Lower lobe of right lung (tissue), 2 donors: ENCODE measurements at places on chromosomes 12 and 14.

DNA sequence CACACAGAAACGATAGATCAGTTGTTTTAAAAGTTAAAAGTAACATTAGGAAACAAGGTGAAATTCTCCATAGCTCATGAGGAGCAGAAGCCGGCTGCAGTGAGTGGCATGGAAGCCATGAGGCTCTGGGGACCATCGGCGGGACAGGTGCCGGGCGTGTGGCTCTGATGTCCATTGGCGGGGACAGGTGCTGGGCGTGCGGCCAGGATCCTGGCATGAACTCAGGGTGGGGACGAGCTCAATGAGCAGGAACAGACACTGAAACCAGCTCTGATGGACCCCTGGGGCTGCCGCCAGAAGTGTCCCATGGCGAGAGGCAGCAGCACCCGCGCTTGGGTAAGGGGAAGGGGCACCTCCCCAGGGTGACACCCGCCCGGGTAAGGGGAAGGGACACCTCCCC lies 75.1 kb downstream of the NOC4L start:
- H3K27me3 ChIP-seq = peaks cover 20% of the 10 kb centered on the region
- no peak overlapping the region for H3K27ac ChIP-seq
- no peak overlapping the region for H3K4me3 ChIP-seq
- H3K36me3 ChIP-seq = no peaks in the 10 kb centered on the region
- no peak for DNase-seq

- H3K27ac ChIP-seq = no peak overlapping the region
- H3K4me1 ChIP-seq = peaks cover 6% of the 10 kb centered on the region
- H3K36me3 ChIP-seq = no peaks in the 10 kb centered on the region
Measured at GRCh38 chr14:88029500-88029899, 24.6 kb downstream of the GPR65 start.

DNA sequence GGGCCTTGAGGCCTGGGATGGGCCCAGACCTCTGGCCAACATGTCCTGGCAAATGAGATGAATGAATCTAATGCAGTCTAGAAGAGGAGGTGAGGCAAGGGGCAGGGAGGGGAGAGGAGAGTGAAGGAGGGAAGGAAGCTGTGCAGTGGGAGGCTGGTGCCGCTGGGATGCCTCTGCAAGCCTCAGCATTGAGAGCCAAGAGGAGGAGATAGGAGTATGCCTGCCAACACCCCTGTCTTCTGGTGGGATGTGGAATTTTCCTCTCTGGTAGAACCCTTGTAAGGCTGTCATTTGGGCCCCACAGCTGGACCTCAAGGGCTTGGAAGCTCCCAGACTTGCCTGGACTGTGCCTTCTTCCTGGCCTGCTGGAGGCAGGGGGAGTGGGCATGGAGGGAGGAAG lies 21.9 kb downstream of the KRT80 start:
- H3K27me3 ChIP-seq = no peaks in the 10 kb centered on the region
- DNase-seq = no peak
- H3K4me1 ChIP-seq = peaks cover 12% of the 10 kb centered on the region
- no peaks in the 10 kb centered on the region for H3K36me3 ChIP-seq

DNA sequence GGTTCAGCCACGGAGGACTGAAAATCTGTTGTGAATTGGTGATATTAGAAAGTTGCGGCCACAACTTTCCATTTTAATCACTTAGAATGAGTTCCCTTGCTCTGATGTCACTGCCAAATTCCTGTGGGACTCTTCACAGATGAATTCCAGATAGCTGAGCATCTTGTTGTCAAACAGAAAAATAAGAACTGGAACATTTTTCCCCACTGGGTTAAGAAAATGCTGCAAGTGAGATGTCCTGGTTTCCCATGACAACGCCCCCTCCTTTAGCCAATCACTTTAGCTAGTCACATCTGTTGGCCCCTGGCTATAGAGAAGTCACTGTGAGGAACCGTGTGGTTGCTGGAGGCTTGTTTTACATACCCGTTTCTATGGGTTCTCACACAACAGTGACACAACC lies 135.9 kb downstream of the KTN1 start:
- DNase-seq = no peak
- H3K4me3 ChIP-seq = no peak overlapping the region
- H3K27ac ChIP-seq = no peak overlapping the region
- H3K36me3 ChIP-seq = no peaks in the 10 kb centered on the region

GRCh38 chr12:93183940-93184671 lies 193.6 kb upstream of the NUDT4 start:
- H3K36me3 ChIP-seq = no peaks in the 10 kb centered on the region
- peak overlapping the region; percentile 74 for H3K27ac ChIP-seq
- H3K27me3 ChIP-seq = no peaks in the 10 kb centered on the region
- no peak overlapping the region for H3K4me3 ChIP-seq
- no peak for DNase-seq

DNA sequence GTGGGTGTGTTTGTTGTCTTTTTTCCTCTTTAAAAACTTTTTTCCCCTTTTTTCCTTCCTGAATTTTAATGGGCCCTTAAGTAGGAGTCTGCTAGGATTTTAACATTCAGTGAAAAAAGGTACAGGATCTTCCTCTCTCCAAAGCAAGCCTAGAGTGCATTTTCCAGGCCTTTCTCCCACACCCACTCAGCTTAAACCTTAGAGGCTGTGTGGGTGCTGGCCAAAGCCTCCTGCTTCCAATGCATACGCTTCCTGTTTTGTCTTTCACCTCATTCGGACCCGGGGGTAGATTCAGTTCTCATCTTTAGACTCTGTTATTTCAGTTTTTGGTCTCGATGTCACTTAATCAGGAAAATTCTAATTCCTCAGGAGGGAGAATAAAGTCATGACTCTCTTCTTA lies 51.2 kb downstream of the TMEM30B start:
- H3K4me3 ChIP-seq = no peak overlapping the region
- no peak for DNase-seq
- H3K36me3 ChIP-seq = no peaks in the 10 kb centered on the region
- no peak overlapping the region for H3K27ac ChIP-seq

DNA sequence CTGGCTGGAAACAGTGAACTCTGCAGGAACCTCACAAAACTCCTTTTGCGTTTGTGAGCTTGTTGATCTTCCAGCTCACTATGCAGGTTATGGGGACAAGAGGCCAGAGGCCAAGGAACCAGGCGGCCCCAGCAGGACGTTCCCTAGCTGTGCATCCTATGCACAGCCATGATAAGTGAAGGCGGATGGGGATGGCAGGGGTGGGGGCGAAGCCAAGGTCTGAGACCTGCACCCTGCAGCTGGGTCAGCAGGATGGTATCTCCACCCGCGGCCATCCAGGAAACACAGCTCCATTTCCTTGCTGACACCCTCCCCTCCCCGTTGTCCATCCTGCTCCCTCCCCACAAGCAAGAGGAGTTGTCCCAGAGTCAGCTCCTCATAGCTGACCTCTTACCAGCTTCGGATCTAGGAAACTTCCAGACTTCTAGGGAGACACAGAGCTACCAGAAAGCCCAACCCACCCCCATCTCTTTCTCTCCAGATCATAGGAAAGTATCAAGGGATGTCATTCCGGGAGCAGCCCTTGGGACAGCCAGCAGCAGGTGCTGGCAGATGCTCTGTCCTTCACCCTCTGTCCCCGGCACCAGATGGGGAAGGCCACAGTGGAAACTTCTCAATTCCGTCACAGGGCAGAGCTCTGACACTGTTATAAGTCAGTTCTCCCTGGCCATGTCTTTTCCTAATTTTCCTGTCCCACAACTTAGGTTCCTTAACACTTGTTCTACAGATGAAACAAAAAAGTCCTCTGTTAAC lies 9.4 kb downstream of the ZBTB39 start:
- no peak overlapping the region for H3K27ac ChIP-seq
- H3K4me3 ChIP-seq = no peak overlapping the region
- peaks cover 22% of the 10 kb centered on the region for H3K36me3 ChIP-seq

- peak overlapping the region; percentile 43 for H3K27ac ChIP-seq
- peak; percentile 38 for DNase-seq
- H3K4me1 ChIP-seq = peaks cover 67% of the 10 kb centered on the region
- no peaks in the 10 kb centered on the region for H3K36me3 ChIP-seq
Measured at GRCh38 chr14:92519246-92520101, 5.9 kb downstream of the RIN3 start.

GRCh38 chr14:32443890-32444661 lies 115.0 kb downstream of the AKAP6 start:
- H3K4me3 ChIP-seq = no peak overlapping the region
- DNase-seq = no peak
- H3K36me3 ChIP-seq = no peaks in the 10 kb centered on the region

DNA sequence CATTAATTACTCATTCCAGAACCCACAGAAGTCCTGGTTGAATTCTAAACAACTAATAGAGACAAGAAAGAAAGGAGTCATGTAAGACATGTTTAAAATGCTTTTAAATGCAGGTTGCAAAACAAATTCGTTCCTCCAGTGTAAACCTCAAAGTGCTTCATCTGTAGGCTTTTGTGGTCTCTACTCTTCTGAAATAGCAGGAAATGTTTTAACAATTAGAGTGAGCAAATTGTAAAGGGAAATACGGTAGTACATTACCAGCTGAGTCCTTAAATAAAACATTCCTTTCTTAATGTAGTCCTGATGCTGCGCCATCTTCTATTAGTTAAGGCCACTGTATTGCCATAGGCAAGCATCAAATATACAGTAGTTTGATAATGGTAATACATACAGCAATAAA lies 1934.2 kb upstream of the SEL1L start:
- no peak overlapping the region for H3K27ac ChIP-seq
- no peak for DNase-seq
- no peaks in the 10 kb centered on the region for H3K4me1 ChIP-seq
- H3K4me3 ChIP-seq = no peak overlapping the region

GRCh38 chr12:26713885-26714383 lies 119.1 kb downstream of the ITPR2 start:
- no peak overlapping the region for H3K4me3 ChIP-seq
- peaks cover 31% of the 10 kb centered on the region for H3K36me3 ChIP-seq
- no peak overlapping the region for H3K27ac ChIP-seq
- no peaks in the 10 kb centered on the region for H3K27me3 ChIP-seq
- no peaks in the 10 kb centered on the region for H3K4me1 ChIP-seq

DNA sequence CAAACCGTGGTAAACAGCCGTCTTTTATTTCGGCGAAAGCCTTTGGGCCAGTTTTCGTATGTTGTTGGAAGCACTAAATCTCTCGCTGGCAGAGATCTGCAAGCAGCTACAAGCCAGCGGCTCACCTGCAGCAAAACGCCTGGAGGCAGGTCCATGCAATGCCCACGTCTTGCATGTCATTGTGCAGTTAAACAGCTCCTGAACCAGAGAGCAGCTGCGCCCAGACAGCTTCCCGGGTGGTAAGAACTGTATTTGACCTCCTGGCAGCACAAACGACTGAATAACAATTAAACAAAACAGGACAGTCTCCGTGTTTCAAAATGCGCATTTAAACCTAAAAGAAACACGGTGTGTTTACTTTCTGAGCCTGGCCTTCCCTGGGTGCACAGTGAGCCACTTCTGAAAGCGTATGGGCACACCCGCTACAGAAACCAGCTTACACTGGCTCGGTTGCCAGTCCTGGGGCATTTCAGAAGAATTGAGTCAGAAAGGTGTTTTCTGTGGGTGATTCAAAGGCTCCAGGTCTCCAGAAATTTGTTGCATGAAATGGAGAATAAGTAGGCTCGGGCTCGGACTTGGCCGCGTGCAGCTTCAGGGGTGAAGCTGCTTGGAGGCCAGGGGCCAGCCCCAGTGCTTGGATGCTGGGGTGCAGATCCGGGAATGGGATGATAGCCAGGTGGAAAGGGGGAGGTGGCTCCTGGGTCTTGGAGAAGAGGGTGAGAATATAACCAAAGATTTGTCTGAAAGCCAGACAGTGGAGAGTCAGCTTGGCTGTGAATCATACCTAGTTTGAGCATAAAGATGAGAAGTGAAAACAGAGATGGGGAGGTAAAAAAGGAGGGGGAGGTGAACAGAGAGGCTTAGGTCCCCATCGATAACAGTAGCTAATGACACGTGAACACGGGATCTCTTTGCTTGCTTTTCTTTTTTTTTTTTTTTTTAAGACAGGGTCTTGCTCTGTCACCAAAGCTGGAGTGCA lies 24.9 kb upstream of the FZD10 start:
- no peaks in the 10 kb centered on the region for H3K36me3 ChIP-seq
- H3K27me3 ChIP-seq = peaks cover 3% of the 10 kb centered on the region
- no peak for DNase-seq
- H3K4me1 ChIP-seq = no peaks in the 10 kb centered on the region
- no peak overlapping the region for H3K27ac ChIP-seq
- no peak overlapping the region for H3K4me3 ChIP-seq

GRCh38 chr14:104505085-104506074 lies 74.2 kb upstream of the C14orf180 start:
- no peaks in the 10 kb centered on the region for H3K36me3 ChIP-seq
- no peak overlapping the region for H3K27ac ChIP-seq
- no peak overlapping the region for H3K4me3 ChIP-seq
- peaks cover 16% of the 10 kb centered on the region for H3K27me3 ChIP-seq
- no peaks in the 10 kb centered on the region for H3K4me1 ChIP-seq
- DNase-seq = no peak

- H3K27me3 ChIP-seq = no peaks in the 10 kb centered on the region
- DNase-seq = no peak
- H3K36me3 ChIP-seq = peaks cover 29% of the 10 kb centered on the region
- H3K4me3 ChIP-seq = no peak overlapping the region
Measured at GRCh38 chr12:7154901-7155470, 24.8 kb downstream of the CLSTN3 start.

GRCh38 chr14:20400965-20401593 lies 12.2 kb downstream of the TEP1 start:
- no peak overlapping the region for H3K27ac ChIP-seq
